NCI-H1930 (cell line): ENCODE measurements at places on chromosomes 1 and 21.

- no peak for DNase-seq
These were observed 10.3 kb downstream of the NPR1 start for GRCh38 chr1:153688736-153689328.

- DNase-seq = no peak
These were observed 43.7 kb downstream of the SRSF11 start for GRCh38 chr1:70264839-70265238.

GRCh38 chr1:27885114-27885528 is 12.8 kb downstream of the THEMIS2 start:
- DNase-seq = no peak

DNA sequence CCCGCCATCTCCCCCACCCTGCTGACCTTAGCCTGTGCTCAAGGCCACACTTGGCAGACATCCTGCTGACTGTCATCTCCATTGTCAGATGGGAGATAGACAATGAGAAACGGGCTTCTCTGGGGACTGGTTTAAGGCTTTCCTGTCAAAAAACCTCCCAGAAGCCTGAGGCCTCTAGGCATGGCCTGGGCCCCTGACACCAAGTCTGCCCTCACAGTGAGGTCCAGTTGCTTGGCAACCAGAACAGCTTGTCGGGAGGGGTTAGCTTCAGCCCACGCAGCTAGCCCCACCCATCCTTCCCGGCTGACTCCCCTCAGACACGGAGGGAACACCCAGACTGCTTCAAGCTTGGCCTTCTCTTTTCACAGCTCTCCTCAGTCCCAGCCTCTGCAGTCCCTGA is 11.0 kb downstream of the PLEKHA6 start:
- DNase-seq = no peak

- DNase-seq = no peak
These were observed 81.2 kb downstream of the TOMM20 start for GRCh38 chr1:235047331-235047871.

DNA sequence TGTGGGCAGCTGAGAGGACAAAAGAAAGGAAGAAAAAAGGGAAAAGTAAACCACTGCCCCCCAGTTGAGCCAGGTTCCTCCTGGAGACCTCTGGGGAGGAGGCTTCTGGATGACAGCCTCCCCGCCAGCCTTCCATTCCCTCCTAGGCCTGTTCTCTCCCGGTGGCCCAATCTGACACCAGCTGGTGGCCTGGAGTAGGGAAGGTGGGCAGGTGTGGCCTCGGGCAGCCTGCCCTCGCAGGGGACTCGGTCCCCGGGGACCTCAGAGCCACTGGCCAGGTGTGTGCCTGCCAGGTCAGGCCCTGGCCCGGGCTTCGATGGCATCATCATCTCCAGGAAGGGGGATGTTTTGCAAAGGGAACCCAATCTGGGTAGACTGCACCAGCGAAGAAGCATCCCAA is 159.0 kb downstream of the CASZ1 start:
- DNase-seq = no peak

DNA sequence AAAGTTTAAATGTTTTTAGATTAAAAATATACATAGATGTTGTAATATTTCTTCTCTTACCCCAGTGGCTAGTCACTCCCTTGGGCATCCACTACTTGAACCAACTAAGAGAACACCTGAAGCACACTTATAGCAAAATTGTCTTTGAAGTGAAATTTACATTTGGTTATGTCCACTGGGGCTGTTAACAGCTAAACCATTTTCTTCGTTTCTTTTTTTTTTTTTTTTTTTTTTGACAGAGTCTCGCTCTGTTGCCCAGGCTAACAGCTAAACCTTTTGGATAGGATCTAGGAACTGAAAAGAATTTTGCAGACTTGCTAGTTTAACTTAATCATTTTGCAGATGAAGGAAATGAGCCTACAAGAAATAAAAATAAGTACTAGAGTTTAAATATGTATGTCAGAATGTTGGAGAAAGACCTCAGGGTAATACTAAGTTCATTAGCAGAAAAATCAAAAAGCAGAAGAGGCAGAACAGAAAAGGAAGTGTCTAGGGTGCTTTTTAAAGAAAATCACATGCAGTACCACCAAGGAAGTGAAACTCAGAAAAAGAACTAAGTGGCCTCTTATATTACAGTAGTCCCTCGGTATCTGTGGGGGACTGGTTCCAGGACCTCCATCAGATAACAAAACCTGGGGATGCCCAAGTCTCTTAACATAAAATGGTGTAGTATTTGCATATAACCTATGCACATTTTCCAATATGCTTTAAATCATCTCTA is 11.8 kb downstream of the DRAM2 start:
- DNase-seq = no peak

DNA sequence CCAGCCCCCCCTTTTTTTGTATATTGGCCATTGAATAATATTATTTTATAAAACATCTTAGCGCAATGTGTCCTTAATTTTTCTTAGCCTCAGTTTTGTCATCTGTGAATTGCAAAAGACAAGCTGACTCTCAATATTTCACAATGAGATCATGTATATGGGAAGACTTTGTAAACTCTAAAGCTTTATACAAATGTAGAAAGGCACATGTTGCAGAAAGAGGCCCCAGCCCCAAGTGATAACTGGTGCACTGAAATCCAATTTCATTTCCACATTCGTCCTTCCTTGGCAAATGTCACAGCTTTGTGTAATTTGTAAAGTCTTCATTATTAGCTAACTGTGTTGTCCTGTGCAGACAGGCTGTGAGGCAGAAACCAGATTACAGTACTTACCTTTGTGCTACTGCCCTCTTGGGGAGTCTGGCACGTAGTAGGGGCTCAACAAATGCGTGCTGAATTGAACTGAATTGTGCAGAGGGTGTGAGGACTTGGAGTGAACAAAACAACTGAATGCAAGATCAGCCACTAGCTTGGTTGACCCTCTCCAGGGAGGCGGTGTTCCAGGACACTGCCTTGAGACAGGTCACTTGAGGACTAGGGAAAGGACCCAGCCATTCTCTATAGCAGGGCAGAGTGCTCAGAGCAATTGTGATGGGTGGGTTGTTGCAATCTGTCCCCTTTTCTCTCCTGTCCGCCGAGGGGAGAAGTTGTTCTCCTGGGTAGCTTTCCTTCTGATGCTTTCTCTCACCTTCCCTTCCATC is 74.6 kb downstream of the LMO4 start:
- DNase-seq = no peak

GRCh38 chr1:236455243-236455642 is 61.2 kb downstream of the EDARADD start:
- no peak for DNase-seq
